ENCODE measurements at places on chromosomes 5 and 9. TPM values are rescaled to one million over a fixed set of nuclear protein-coding genes. Genes with fewer than 3 reads are reported as not detected.

GRCh38 chr5:68343421-68343826 is 127.9 kb downstream of the PIK3R1 start:
- peaks cover 21% of the 10 kb centered on the region for H3K4me1 ChIP-seq
- no peak for DNase-seq
- H3K36me3 ChIP-seq = peaks cover 4% of the 10 kb centered on the region
- H3K4me3 ChIP-seq = no peak overlapping the region
- no peak overlapping the region for H3K27ac ChIP-seq

- no peaks in the 10 kb centered on the region for H3K27me3 ChIP-seq
- H3K36me3 ChIP-seq = no peaks in the 10 kb centered on the region
- H3K4me1 ChIP-seq = peaks cover 15% of the 10 kb centered on the region
- H3K4me3 ChIP-seq = peak overlapping the region; percentile 39
- H3K27ac ChIP-seq = peak overlapping the region; percentile 57
- peak; percentile 40 for DNase-seq
Measured at GRCh38 chr5:16726538-16726946, 109.7 kb upstream of the RETREG1 start.

DNA sequence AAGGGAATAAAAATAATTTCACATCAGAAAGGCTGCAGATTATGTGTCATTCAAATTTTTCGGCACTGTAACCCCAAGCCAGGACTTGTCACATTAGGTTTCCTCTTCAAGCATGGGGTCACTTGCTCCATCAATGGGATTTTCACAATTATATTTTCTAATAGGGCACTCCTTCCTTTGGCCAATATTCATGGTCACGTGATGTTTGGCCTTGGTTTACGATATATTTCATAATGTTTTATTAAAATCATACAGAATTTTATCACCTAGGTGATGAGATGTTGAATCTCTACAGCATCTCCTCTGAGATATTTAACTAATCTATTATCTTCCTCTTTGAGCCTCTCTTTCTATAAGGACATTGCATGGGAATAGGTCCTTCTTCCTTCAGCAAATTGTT is 523.5 kb upstream of the SEMA6A start:
- H3K4me3 ChIP-seq = no peak overlapping the region
- no peaks in the 10 kb centered on the region for H3K36me3 ChIP-seq
- H3K27ac ChIP-seq = no peak overlapping the region
- H3K27me3 ChIP-seq = no peaks in the 10 kb centered on the region

The ZNF483 gene
- total RNA-seq = 7.0 TPM
